SHP77 (cell line): ENCODE measurements at places on chromosomes 11 and 22.

DNA sequence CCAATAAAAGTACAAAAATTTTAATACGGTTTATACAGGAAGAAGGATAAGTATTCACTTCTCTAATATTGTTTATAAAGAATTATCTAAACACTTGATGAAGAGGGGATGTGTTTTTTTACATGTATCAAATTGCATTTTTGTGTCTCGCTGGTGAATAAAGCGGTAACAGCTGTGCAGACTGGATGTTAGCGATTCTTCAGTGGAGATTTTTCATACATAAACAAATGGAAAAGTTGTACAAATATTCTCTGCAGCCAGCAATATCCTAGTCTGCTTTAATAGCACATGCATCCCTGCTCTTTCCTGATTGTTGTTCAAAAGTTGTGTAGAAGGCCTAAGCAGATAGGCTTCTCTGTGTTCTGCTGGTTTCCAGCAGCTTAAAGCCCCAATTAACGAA is 369.3 kb downstream of the SOX6 start:
- no peak for DNase-seq

GRCh38 chr11:16791191-16791961 is 52.9 kb downstream of the C11orf58 start:
- no peak for DNase-seq

- DNase-seq = no peak
Measured at GRCh38 chr11:37914859-37915258, 1316.8 kb upstream of the RAG2 start.

- no peak for DNase-seq
Measured at GRCh38 chr22:29842740-29843139, 4.7 kb upstream of the ASCC2 start.

DNA sequence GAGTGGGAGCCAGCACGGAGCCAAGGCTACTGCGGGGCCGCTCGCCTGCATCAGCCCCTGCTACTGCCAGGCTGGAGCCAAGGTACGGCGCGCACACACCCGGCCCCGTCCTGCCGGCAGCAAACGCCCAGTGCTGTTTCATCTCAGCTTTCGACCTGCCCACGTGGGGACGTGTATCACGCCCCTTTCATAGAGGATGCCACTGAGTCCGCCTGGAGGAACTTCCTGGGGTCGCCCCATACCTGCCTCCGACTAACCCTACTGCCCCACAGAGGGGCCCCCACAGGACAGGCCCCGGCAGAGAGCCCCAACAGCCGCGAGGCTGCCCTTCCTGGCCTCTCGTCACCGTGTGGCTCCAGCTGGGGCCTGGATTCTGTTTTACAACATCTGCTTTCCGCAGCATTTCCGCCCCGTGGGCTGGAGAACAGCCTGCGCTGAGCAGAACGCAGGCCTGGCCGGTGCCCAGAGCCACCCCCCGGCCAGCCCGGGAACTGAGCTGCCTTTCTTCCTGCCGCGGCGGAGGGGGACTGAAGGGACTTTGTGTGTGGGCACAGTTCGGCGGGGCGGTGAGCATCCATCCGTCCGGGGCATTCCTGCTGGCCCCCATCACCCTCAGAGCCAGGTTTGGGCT is 22.9 kb upstream of the ARHGAP8 start:
- DNase-seq = no peak

GRCh38 chr11:92111287-92111686 is 113.3 kb upstream of the FAT3 start:
- DNase-seq = no peak
